Stimulated activated CD8-positive, alpha-beta memory T cell treated with anti-CD3 and anti-CD28 coated beads, Interleukin-2, amount 100 ng/mL, for 48 hours (primary cell): ENCODE measurements at places on chromosomes 3 and 15.
A peak's percentile ranks its signal among the peaks of the same experiment; 100 is the strongest.

GRCh38 chr3:172061724-172062184, 22.4 kb downstream of the FNDC3B start:
- DNase-seq, result no peak

- no peak for DNase-seq
These were observed 6.7 kb downstream of the PARP14 start for GRCh38 chr3:122687298-122687697.

DNA sequence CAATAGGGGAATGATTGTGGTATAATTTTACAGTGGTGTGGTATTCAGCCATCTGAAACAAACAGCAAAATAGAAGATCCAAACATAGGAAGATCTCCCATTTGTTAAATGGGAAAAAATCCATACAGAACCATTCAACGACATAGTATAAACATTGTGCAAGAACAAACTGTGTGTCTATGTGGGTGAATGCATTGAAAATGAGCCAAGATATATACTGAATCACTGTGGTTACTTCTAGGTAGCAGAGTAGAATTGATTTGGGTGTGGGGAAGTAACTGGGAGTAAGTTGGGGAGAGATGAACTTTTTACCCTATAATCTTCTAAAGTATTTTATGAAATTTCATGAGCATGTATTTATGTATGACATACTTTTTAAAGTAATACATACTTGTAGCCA, 123.1 kb upstream of the UMPS start:
- DNase-seq, result no peak

GRCh38 chr3:7788881-7789280, 712.7 kb upstream of the LMCD1 start:
- DNase-seq, result no peak

GRCh38 chr3:3799173-3800079, at the start of gene LRRN1:
Gene LRRN1 (plus strand): TSS chr3:3799431. CDS start chr3:3844642, 45,211 bp downstream.
- DNase-seq, result peak; percentile 48

DNA sequence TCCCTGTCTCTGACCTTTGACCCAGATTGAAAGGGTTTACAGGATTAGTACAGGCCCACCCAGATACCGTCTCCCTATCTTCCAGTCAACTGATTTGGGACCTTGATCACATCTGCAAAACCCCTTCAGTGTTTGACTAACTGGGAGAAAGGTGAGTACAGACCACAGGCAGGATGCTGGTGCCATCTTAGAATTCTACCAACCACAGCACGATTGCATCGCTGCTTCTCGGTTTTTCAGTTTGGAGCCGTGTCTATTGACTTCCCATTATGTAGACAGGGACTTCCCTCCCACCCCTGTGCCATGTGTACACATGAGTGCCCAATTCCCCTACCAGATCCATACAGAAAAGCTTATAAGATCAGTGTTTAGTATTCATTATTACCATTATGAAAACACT, 6.6 kb upstream of the KLF13 start:
- no peak for DNase-seq

DNA sequence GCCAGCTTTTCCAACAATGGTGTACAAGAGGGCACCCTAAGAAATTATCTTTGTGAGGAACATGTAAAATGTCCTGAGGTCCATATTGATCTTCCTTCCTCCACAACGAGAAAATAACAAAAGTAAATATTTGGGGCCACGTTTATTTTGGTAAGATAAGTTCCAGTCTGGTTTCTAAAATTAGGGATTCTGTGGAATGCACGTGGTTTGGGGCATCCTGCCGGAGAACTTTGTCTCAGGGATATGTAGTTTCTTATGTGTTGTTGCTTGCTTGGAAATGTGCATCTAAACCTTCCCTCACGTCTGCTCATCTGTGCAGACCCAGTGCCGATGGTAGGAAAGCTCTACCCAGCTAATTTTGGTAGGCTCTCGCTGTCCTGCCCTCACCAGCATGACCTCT, 62.8 kb downstream of the CTDSPL start:
- DNase-seq, result no peak
